ENCODE measurements at places on chromosomes 4 and X.

DNA sequence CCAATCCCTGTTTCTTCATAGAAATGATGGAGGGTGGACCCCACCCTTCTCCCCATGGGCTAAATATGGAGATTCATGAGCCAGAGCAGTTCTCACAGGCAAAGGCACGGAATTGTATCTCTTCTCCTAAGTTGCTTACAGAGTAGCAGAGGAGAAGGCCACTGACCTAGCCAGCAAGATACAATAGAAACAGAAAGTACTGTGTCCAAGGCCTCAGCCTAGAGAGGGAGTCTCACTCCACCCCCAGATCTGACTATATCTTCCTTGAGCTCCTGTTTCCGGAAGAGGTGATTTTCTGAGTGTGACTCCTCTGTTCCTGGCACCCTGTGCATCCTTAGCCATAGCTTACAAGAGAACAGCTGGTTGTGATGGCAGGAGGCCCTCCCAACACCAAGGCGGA lies at the start of gene FATE1:
FATE1 (plus strand) TSS at position 284 of the 400 bp plus-strand sequence; CDS start at position 369, 85 bp downstream.
- DNase-seq = no peak

- DNase-seq = no peak
Observed at GRCh38 chrX:72621163-72621562, 48.5 kb upstream of the HDAC8 start.

- no peak for DNase-seq
Observed at GRCh38 chr4:66357316-66357715, 687.0 kb upstream of the EPHA5 start.

DNA sequence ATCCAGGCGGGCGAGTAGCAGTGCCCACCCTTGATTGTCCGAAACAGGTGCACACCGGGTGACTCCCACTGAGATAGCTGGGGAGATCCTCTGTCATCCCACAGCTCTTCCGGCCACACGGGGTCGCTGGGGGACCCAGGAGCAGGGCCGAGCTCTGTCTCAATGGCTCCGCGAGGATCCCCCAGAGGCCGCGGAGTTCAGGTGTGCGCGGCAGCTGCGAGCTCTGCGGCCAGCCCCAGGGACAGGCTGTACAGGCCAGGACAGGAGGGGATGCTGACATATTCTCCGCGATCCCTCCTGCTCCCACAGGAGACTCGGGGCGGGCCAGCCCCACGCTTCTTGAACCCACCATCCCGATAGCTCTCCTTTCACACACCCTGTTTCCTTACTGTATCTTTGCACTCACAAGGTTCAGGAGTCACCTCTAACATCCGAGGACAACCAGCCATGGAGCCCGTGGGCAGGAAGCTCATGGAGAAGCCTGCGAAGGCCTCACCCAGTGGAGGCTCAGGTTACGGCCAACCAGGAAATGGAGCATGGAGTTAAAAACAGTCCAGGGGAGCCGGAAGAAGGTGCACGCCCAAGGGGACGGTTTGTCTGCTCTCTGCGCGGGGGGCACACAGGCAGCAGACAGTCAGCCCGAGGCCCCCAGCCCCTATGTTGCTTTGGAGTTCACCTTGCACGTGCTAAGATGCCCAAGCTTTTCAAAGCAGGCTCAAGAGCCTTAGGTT lies 77.9 kb upstream of the AMELX start:
- no peak for DNase-seq

- DNase-seq = no peak
Observed at GRCh38 chr4:15531792-15532191, 62.1 kb downstream of the CC2D2A start.

DNA sequence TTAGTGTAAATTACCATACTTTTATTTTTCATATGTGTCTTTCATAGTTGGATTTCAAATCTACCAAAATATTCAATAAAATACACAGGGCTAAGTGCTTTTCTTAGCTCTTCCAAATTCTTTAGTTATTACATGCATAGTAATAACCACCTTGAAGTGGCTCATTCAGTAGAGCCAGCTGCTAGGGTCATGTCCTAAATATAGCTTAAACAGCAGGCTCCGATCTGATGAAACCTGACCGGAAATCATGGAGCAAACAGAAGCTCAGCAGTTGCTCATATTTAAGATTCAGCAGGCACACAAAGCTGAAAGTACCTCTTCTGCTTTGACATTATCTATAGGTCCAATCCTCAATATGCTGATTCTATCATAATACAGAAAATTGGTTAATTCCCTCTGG lies 1470.4 kb downstream of the ADGRL3 start:
- no peak for DNase-seq

GRCh38 chr4:38231626-38232025 lies 271.4 kb downstream of the PTTG2 start:
- no peak for DNase-seq

- no peak for DNase-seq
Observed at GRCh38 chr4:31261632-31262031, 541.5 kb downstream of the PCDH7 start.

GRCh38 chr4:61638591-61638990 lies 438.5 kb downstream of the ADGRL3 start:
- no peak for DNase-seq

GRCh38 chr4:47101453-47101852 lies 70.1 kb downstream of the GABRB1 start:
- DNase-seq = no peak

DNA sequence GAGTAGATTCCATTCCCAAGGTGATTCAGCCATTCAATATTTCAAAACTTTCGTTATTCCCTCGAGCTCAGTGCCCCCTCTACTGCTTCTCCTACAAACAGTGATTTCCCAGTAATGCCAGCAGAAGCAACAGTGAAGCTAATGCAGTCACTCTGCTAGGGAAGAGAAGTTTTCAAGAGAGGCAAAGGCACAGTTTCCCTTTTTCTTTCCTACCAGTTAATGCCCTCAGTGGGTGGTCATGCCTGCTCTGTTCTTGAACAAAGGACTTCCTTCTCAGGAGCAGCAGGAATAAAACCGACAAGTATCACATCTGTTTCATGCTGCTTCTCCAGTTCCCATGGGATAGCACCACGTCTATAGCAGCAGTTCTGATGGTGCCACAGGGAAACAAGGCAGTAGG lies 317.2 kb downstream of the TENM3 start:
- DNase-seq = no peak

- DNase-seq = no peak
Observed at GRCh38 chrX:100994352-100995281, 25.1 kb downstream of the ARL13A start.

- DNase-seq = no peak
Observed at GRCh38 chr4:81503586-81503985, 31.9 kb upstream of the RASGEF1B start.

DNA sequence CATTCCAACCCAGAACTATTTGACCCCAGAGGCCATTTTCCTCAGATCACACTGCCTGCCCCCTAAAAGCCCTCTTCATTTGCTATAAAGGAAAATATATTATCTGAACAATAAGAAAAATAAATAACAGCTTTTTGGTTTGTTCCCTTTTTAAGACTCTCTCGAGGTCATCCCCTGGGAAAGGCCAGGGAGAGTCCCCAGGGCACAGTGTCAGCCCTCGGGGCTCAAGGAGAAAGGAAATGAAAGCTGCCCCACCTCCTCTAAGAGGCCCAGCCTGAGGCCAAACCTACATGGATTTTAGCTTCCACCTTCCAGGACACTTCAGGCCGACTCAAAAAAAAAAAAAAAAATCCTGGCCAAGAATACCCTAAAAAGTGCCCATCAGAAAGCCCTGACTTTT lies 97.6 kb downstream of the SH3KBP1 start:
- DNase-seq = no peak

GRCh38 chrX:118726887-118727685 lies at the start of gene IL13RA1:
TSS of gene IL13RA1 (plus strand) at chrX:118727606. CDS start at chrX:118727639, 33 bp downstream.
- DNase-seq = no peak

DNA sequence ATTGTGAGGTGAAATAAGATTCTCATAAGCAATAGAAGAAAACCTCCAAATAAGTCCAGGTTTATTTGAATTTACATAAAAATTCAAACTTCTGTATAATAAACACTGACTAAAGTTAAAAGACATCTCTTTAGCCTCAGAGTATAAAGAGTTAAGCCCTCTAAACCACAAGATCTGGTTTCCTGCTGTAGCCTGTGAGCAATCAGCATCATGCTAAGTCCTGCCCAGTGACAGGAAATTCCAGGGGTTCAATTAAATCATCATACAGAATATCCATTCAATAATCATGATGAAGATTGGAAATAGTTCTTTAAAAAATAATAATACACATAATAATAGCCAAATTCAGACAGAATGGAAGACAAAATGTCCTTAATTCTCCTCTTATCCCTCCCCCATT lies 139.2 kb upstream of the DGKK start:
- DNase-seq = no peak

DNA sequence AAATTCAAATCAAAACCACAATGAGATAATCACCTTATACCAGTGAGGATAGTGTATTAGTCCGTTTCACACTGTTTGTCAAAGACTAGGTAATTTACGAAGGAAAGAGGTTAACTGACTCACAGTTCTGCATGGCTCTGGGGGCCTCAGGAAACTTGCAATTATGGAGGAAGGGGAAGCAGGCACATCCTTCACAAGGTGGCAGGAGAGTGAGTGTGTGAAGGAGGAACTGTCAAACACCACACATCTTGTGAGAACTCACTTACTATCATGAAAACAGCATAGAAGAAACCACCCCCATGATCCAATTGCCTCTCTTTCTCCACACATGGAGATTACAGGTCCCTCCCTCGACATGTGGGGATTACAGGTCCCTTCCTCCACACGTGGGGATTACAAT lies 54.7 kb upstream of the TRPC5 start:
- DNase-seq = no peak

DNA sequence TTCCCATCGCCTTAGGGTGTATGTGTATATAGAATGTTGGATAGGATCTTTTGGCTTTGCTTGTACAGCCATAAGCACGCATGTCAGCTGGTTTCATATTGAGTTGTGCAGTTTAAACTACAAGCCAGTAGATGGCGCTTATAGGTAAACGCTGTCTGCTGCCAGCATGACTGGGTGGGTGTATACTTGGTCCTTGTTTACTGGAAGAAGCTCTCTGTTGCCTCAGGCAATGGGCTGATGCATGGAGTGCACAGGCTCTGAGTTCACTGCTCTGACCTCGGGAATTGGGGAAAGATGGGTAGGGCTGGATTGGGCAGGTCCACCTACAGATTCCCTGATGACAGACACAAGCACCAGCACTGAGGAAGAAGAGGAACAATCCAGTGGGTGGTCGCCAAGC lies 831.5 kb downstream of the STIM2 start:
- no peak for DNase-seq

GRCh38 chr4:188412499-188412898 lies 273.3 kb downstream of the TRIML1 start:
- DNase-seq = no peak

DNA sequence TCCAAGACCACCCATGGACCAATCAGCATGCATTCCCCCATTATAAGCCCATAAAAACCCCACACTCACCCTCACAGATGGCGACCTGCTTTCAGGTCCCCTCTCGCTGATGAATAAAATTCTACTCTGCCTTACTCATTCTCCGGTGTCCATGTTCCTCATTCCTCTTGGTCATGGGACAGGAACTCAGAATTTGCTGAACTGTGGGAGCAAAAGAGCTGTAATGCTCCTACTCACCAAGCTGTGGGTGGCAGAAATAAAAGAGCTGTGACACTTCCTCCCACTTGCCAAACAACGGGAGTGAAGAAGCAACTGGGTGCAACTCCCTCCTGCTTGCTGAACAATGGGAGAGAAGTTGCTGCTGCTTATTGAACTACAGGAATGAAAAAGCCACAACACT lies 168.5 kb upstream of the PCDH18 start:
- no peak for DNase-seq

GRCh38 chr4:3462790-3463415 lies at the start of gene DOK7:
TSS of gene DOK7 (plus strand) at chr4:3463306. CDS start at chr4:3463376, 70 bp downstream.
- DNase-seq = no peak

DNA sequence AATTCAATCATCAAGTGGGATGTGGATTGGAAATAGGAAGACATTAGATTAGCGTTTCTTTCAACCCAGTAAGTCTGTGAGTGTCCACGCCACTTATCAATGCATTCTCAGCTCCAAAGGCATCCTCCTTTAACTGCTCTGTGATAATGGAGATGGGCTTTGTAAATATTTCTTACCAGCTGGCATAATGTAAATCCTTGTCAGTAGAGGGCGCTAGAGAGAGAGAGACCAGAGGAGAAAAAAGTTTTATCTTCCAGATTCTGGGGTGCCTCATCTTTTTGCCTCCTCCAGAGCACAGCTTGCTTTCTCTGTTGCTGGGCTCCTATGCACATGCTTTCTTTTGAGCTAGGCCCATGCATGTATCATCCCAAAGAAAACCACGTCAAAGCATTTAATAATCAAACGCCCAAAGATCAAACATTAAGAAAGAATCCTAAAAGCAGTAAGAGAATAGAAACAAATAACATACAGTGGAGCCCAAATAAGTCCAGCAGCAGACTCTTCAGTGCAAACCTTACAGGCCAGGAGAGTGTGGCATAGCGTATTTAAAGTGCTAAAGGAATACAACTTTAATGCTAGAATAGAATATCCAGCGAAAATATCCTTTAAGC lies 9.6 kb upstream of the MTMR1 start:
- DNase-seq = no peak

- DNase-seq = no peak
Observed at GRCh38 chrX:117038918-117039440, 576.2 kb upstream of the CT83 start.

DNA sequence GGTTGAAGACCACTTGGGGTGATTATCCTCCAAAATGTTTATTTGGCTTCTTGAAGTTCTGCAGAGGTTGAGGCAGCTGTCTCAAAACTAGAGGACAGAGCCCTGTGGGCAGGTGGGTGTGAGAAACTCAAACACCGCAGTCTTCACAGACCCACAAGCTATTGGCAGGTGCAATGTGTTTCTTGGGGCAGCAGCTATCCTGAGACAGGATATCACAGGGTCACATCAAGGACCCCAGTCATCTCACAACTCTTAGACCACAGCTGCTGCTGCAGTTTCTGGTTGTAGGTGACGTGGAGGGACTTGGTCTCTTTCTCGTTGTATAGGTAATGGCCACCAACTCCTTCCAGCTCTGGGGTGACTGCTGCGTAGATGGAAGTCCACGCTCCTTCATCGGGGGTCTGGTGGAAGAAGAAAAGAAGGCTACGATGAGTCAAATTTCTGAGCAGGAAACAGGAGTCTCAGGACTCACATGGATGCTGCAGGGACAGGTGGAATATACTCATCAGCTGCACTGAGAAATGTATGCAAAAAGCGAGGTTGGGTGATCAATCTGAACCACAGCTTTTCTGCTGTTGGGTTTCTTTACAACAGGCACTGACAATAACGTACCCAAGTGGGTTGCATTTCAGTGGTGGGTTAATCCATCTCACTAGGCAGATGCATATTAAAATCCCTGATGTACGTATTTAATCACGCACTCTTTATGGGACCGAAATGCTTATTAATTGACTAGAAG lies 279.8 kb downstream of the DHRSX start:
- no peak for DNase-seq

GRCh38 chrX:109760209-109760921 lies 27.3 kb upstream of the ACSL4 start:
- DNase-seq = no peak

DNA sequence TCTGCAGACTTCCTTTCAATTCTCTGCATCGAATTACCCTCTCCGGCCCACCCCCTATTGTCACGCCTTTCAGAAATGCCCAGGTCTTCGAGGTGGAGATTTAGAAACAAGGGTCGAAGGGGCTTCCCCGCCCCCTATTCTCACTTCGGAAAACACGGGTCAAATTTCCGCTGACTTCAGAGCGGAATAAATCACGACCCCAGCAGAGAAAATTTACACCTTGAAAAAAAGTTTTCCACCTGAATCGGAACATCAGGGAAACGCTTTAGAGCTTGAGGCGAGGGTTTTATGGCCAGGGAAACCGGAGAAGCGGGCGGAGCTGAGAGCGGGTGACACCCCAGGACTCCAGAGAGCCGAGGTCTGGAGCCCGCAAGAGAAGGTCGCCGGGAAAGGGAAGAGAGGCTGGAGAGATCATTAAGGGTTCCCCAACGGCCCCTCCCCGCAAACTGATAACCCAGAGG lies 1.6 kb downstream of the SHISA3 start:
- DNase-seq = no peak

All from T follicular helper cell (primary cell).